ENCODE measurements at places on chromosomes 12 and 14. TPM values are rescaled to one million over a fixed set of nuclear protein-coding genes. Genes with fewer than 3 reads are reported as not detected.

DNA sequence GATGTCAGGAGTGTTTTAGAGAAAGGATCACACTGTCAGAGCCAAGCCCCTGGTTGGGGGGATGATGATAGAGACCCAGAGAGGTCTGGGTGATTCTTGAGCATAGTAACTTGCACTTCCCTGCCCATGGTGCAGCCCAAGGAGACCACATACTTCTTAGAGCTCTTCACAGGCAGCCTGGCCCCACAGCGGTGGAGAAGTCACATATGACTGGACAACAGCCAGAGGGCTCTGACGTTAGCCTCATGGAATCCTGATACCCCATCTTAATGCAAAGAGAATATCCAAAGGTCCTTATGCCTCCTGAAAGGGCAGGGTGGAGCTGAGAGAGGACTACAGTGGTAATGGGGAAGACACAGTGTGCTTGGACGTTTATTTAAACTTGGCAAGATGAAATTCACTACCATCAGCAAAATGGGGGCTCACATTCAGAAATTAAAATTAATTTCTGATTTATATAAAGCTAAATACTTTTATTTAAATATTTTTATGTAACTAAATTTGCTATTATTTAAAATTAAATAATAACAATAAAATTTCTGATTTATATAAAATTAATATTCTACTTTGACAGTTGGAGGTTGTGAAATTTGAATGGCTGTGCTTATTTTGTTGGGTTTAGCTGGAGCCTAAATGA is 131.3 kb downstream of the KTN1 start:
- H3K36me3 ChIP-seq: no peaks in the 10 kb centered on the region
- no peak overlapping the region for H3K4me3 ChIP-seq
- H3K27me3 ChIP-seq: no peaks in the 10 kb centered on the region

DNA sequence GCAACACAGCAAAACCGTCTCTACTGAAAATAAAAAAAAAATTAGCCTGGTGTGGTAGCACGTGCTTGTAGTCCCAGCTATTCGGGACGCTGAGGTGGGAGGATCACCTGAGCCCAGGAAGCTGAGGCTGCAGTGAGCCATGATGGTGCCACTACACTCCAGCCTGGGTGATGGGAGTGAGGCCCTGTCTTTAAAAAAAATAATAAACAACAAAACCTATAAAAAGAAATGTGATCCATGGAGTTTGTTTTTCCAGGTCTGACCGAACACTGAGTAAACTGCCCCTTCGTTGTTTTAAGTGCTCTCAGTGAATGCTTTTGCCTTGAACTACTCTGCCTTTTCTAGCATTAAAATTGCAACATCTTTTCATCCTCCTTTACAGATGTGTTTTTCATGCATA is 76.8 kb downstream of the TESC start:
- H3K4me3 ChIP-seq: no peak overlapping the region
- H3K36me3 ChIP-seq: peaks cover 60% of the 10 kb centered on the region
- H3K27ac ChIP-seq: no peak overlapping the region
- peaks cover 7% of the 10 kb centered on the region for H3K4me1 ChIP-seq

DNA sequence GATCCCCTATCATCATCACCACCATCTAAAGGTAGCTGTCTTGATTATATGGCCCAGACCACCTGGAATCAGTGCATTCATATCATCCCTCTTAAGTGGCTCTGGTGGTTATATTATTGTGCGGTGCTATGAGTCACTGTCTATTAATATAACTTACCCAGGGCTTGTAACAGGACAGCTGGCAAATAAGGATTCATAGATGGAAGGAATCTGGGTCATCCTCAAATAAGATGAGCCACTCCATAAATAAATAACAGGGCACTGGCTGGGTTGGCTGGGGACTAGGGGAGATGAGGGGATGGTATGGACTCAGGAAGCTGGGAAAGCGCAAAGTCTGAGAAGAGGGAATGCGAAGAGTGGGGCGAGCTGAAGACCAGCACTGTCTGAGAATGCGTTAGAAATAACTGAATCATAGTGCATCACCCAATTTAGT is 216.1 kb downstream of the NUAK1 start:
- H3K4me1 ChIP-seq: no peaks in the 10 kb centered on the region
- H3K27ac ChIP-seq: no peak overlapping the region
- no peak for DNase-seq

GRCh38 chr14:38250331-38250730 is 5.6 kb downstream of the CLEC14A start:
- H3K4me3 ChIP-seq: no peak overlapping the region
- no peaks in the 10 kb centered on the region for H3K36me3 ChIP-seq
- no peak overlapping the region for H3K27ac ChIP-seq
- no peak for DNase-seq
- no peaks in the 10 kb centered on the region for H3K27me3 ChIP-seq
- no peaks in the 10 kb centered on the region for H3K4me1 ChIP-seq

DNA sequence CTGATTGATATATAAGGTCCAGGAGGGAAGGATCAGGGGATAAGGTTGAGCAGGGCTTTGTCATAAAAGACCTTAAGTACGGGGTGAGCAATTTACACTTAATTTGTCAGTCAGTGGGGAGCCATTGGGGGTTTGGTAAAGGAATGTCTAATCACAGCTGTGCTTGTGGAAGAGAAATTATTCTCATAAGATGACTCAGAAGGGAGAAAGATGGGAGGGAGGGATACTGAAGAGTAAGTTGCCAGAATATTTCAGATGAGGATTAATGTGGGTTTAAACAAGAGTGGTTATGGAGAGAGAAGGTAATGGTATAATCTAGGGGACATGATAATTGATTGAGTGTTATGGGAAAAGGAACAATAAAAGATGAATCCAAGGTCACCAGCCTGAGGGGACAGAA is 500.1 kb upstream of the CCDC196 start:
- no peak overlapping the region for H3K27ac ChIP-seq
- no peaks in the 10 kb centered on the region for H3K27me3 ChIP-seq
- no peak for DNase-seq
- no peak overlapping the region for H3K4me3 ChIP-seq

GRCh38 chr14:100867631-100868315 is 35.7 kb downstream of the RTL1 start:
- no peaks in the 10 kb centered on the region for H3K4me1 ChIP-seq
- H3K27me3 ChIP-seq: peaks cover 5% of the 10 kb centered on the region
- H3K36me3 ChIP-seq: no peaks in the 10 kb centered on the region
- no peak for DNase-seq
- no peak overlapping the region for H3K4me3 ChIP-seq
- no peak overlapping the region for H3K27ac ChIP-seq

GRCh38 chr14:24130380-24130716 is at the start of gene FITM1:
Gene FITM1 (plus strand): TSS chr14:24130659. CDS start chr14:24131564, 905 bp downstream.
- DNase-seq: no peak
- peak within 1 kb of the TSS; percentile 48 for H3K27ac ChIP-seq
- peak within 1 kb of the TSS; percentile 2 for H3K4me3 ChIP-seq

NPFF gene
- total RNA-seq: 0.51 TPM

LRRC23 gene
- 6.0 TPM for total RNA-seq

DNA sequence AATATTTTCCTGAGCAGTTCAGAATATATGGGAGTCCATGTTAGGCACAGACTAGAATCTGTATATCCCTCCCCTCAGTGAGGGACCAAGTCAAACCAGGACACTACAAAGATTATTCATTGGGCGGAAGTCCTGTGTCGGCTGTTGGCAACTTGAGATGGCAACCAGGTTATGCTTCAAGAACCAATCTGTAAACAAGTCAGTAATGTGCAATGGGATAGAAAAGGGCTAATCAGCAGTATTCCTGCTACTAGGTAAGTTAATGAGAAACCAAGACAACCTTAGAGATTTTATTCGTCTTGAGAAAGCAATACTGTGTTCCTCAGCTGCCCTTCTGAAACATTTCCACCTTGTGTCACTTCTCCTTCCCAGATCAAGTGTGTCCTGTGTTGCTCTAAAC is 26.4 kb downstream of the ARG2 start:
- H3K27ac ChIP-seq: no peak overlapping the region
- no peak overlapping the region for H3K4me3 ChIP-seq
- DNase-seq: no peak

- peaks cover 11% of the 10 kb centered on the region for H3K4me1 ChIP-seq
- DNase-seq: peak; percentile 67
- no peak overlapping the region for H3K4me3 ChIP-seq
- H3K27me3 ChIP-seq: peaks cover 19% of the 10 kb centered on the region
- H3K27ac ChIP-seq: no peak overlapping the region
Observed at GRCh38 chr14:74608959-74609611, 3.0 kb downstream of the LTBP2 start.

RHOJ gene
- total RNA-seq: 0.49 TPM

TRHDE gene
- total RNA-seq: not detected

DNA sequence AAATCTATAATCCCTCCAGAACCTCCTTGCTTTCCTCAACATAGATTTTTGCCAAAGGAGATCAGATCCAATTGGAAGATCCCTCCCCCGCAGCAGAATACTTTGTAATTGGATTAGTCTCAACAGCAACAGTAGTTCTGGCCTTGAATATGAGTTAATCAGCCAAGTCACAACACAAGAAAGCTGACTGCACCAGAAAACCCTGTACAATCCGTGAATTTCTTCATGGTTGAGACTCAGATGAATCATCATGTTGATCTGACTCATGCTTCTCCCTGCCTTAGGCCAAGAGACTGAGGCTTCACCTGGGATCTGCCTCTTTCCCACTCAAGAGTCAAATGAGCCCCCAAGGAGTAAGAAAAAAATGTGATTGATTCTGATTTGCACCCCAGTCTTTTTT is 3.0 kb upstream of the METTL17 start:
- no peak overlapping the region for H3K4me3 ChIP-seq
- no peaks in the 10 kb centered on the region for H3K27me3 ChIP-seq
- peak; percentile 30 for DNase-seq
- H3K27ac ChIP-seq: no peak overlapping the region
- peaks cover 22% of the 10 kb centered on the region for H3K4me1 ChIP-seq
- no peaks in the 10 kb centered on the region for H3K36me3 ChIP-seq

DNA sequence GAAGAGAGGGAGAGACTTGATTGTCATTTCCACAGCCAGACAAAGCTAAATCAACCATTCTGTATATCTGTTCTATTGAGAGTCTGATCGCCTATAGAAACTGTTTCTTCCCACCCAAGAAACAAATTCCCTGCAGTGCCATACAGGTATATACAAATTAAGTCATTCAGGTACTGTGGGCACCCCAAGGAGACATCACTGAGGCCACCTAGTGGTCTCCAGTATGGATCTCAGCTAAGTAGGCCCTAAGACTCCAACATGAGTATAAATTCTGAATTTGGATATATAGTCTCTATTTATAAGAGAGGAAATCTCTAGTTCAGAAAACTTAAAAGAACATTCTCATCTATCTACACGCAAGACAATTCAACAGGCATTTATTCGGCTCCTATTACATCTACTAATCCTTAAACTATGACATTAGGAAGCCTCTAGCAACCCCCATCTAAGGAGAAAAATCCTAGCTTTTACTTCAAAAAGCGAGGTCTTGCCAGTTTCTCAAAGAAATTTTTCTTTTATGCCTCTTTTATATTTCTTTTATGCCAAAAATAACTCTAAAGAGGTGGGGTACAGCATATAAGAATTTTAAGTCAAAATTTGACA is 62.6 kb downstream of the DCAF5 start:
- H3K27ac ChIP-seq: no peak overlapping the region
- no peak overlapping the region for H3K4me3 ChIP-seq
- peak; percentile 33 for DNase-seq
- H3K27me3 ChIP-seq: no peaks in the 10 kb centered on the region
- peaks cover 26% of the 10 kb centered on the region for H3K4me1 ChIP-seq

DNA sequence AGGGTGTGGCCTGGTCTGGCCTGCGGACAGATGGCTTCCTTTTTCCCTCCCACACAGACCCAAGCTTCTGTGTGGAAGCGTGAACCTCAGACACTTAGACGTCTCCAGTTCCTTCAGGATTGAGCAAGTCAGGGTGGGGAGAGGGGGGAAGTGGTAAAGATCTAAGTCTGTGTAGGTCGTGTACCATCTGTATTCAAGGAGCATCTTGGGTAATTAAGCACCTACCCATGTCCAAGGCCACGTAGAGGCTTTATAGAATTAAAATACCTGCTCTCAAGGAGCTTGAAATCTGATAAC is 1.7 kb downstream of the AVIL start:
- H3K4me3 ChIP-seq: no peak overlapping the region
- no peaks in the 10 kb centered on the region for H3K36me3 ChIP-seq
- H3K27ac ChIP-seq: no peak overlapping the region

DNA sequence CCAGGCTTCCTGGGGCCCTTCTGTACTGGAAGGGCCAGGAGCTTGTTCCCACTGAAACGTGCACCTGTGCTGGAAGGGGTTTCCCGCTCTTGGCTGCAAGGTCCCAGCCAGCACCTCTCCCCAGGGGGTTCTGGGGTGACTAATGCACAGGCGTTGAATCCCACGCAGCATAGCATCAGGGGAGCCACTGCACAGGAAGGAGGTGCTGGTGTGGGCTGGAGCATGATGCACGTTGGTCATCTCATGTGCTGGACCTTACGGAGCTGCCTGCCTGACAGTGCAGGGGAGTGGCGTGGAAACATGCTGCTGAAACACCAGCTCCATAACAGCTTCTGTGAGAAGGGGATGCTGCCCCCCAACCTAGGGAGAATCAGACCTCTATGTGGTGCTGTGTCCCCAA is 623.0 kb downstream of the AACS start:
- H3K36me3 ChIP-seq: no peaks in the 10 kb centered on the region
- H3K4me3 ChIP-seq: no peak overlapping the region
- H3K4me1 ChIP-seq: no peaks in the 10 kb centered on the region

DNA sequence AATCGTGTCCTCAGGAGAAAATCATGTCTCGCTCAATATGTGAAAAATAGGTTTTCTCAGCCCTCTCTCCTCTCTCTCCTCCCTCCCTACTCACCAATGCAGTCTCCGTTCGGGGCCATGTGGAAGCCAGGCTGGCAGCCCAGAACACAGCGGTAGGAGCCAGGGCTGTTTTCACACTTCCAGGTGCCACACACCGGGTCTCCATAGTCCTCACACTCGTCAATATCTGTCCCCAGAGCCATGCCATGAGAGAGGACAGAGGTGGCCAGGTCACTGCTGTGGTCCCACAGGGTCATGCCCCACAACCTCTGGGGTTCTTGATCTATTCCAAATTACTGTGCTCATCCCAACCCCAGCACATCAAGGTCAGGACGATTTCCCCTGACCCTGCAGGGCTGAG is 13.5 kb downstream of the ISCA2 start:
- H3K27ac ChIP-seq: no peak overlapping the region
- H3K27me3 ChIP-seq: peaks cover 42% of the 10 kb centered on the region
- H3K36me3 ChIP-seq: no peaks in the 10 kb centered on the region
- DNase-seq: no peak
- peaks cover 20% of the 10 kb centered on the region for H3K4me1 ChIP-seq

DNA sequence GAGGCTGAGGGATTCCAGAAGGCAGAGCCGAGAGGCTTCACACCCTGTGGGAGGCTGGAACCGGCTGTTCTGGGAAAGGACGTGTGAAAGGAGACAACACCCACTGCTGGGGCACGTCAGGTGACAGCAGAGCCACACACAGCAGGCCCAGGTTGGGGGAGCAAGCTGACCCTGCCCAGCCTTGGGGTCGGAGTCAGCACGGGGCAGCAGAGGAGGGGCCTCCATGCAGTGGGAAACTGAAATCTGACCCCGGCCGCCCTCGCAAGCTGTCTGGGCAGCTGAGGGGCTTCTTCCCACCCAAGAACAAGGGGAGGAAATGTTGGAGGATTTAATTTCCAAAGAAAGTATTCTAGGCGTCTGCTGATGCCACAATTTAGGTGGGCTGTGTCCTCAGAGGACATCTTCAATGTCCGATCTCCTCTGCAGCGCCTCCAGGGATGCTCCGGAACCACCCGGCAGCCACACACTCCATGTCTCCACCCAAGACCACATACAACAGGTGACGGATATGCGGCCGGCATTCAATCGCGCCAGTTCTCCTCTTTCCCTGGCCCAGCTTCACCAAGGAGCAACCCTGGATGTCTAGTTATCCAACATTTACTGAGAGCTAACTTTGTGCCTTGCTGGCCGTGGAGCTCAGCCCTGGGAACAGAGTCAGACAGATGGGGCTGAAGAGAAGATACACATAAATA is 30.7 kb downstream of the SNRNP35 start:
- H3K36me3 ChIP-seq: no peaks in the 10 kb centered on the region
- H3K4me3 ChIP-seq: no peak overlapping the region
- no peak for DNase-seq
- H3K27me3 ChIP-seq: no peaks in the 10 kb centered on the region

ADCY4 gene
- not detected for total RNA-seq
